ENCODE measurements at places on chromosomes 5 and 9.
A peak's percentile ranks its signal among the peaks of the same experiment; 100 is the strongest.

DNA sequence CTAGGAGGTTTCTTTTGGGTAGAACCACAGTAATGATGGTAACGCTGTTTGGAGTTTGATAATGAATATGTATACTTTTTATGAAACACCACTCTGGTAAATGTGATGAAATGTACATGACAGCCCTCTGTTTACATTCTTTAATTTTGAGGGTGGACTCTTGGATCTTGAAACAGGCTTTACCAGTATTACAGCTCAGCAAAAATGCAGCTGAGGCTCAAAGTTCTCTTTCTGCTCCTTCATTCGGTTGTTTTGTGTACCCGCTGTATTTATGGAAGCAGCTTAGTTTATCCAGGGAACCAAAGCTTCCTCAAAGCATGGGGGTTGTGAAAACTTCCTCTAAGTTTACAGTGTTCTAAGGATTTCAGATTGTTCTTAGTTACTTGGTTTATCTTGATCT lies 11.1 kb downstream of the GAPVD1 start:
- DNase-seq = no peak

DNA sequence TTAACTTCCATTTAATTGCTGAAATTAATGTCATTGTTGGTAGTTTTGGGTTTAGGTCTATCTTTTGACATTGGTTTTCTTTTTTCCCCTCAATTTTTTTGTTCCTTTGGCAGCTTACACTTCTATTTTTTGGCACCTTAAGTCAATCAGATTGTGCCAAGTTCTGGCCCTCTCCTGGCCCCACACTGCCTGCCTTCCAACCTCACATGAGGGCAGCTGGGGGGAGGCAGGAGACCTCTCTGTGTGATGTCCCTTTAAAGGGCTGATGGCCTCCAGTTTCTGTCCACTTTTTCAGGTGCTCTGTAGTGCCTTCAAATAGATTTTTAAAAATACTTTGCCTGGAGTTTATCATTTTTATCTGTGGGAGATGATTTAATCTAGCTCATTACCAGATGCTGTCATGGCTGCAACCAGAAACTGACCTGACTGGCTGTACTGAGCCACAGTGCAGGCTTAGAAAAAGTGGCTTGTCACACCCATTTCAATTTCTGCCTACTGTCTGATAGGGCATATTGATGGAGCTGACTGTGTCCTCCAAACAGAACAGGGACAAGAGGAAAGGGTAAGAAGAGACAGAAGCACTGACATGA lies 196.6 kb downstream of the FANCC start:
- no peak for DNase-seq

DNA sequence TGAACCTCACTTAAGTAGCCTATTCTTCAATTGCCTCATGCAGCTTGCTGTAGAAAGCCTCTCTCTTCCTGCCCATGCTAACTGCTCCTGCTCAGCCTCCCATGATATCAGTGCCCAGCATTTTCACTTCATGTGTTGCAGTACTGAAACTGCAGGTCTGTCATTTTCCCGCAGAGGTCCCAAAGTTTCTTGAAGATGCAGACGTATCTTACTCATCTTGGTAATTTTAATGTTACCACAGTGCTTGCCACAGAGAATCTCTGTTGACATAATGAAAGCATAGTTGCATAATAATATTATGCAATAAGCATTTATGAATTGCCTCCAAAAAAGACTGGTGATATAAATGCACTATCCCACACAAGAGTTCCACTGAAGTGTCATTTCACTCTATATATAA lies 561.1 kb upstream of the DAP start:
- DNase-seq = no peak

DNA sequence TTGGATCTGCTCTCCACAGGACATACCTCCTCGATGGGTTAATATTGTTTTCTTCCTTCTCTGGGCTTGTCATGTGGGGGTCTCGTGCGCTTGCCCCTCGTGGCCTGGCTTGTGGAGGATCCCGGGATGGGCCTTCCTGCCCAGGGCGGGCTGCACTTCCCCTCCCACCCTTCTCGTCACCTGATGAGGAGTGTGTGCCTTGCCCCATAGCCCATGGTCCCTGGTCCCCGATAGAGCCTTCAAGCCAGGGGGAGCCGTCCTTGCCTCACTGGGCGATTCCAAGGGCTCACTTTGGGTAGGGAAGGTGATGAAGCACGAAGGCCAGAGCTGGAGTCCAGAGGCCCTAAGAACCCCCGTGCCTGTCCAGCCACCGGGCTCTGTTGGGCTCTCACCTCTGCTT lies 28.7 kb downstream of the DYNC2I2 start:
- no peak for DNase-seq

DNA sequence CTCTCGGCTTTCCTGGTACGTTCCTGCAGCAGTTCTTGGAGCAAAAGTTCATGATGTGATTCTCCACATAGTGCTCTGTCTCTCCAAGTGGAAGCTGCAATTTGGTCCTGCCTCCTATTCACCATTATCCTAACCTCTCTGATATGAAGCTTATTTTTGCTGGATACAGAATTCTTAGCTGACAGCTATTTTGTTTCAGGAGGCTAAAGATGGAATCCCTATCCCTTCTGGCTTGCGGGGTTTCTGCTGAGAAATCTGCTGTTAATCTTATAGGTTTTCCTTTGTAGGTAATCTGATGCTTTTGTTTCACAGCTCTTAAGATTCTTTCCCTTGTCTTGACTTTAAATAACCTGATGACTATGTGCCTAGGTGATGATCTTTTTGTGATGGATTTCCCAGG lies 181.6 kb upstream of the VLDLR start:
- DNase-seq = no peak

DNA sequence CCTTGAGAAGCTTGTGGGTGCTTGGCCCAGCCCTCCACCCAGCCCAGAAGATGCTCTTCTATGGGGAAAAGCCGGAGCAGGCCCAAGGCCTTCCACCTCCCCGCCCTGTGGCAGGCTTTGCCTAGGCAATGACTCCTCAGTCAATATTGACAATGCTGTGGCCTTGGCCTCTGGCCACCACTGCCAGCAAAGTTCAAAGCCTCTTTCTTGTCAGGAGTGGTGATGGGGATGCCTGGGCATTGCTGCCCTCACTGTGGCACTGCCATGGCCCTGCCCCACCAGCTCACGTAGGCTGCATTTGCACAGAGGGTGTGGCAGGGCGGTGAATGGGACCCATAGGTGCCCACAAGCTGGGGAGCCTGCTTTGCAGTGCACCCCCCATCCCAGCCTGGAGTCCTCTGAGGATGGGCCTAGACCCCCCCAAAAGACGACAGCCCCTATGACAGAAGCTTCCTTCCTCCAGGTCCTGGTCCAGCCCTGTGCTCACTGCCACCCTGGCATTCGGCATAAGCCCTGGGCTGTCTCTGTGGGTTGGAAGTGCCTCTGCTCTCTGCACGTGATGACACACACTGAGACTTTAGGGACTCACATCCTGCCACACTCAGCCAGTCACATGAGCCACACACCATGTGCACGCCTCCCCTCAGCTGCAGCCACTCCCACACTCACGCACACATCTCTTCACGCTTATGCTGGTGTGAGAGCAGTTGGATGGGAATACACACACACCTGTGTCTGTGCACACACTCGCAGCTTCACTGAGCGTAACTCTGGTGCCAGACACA lies 31.1 kb downstream of the MORN5 start:
- no peak for DNase-seq

DNA sequence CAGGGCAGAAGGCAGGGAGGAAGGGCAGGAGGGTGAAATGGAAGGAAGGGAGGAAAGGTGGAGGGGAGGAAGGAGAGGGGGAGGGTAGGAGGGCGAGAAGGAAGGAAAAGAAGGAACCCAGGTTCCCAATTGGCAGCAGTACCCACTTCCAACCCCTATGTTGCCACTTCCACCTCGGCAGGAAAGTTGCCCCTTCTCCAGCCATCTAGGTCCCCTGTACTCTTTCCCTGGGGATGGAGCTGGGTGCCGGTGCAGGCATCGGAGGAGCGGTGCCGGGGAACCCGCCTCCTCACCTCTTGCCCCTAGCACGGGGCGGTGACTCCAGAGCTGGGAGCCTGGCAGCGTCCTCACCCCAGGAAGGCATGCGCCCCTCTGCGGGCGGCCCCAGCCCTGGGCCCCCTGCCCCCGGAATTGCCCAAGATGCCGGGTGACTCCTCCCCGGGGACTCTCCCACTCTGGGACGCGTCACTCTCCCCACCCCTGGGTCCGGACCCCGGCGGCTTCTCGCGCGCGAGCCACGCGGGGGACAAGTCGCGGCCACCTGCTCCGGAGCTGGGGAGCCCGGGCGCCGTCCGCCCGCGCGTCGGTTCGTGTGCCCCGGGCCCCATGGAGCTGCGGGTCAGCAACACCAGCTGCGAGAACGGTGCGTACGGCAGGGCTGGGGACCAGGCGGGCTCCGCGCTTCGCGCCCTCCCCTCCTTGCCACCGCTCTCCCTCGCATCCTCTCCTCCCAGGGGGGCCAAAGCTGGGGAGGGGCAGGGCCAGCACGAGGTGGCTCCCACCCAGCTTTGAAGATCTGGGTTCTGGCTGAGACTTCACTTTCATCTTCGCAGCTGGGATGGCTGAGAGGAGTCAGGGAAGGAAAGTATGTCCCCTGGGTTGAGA lies at the start of gene NIPAL4:
NIPAL4 (plus strand) TSS at position 499 of the 885 bp plus-strand sequence; CDS start at position 607, 108 bp downstream.
- DNase-seq = peak; percentile 37

DNA sequence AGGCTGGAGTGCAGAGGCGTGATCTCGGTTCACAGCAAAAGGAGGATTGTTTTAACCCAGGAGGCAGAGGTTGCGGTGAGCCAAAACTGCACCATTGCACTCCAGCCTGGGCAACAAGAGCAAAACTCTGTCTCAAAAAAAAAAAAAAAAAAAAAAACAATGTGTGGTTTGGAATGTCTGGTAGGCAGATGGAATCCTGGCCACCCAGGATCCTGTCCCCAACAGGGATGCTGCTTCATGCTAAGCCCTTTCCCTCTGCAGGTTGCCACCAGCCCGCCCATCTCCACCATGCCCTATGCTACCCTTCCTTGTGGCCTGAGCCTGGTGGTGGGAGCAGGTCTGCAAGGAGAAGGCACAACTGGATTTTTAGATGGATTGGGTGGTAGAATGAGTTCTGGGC lies 129.7 kb upstream of the HAND1 start:
- no peak for DNase-seq

GRCh38 chr5:59038798-59039295 lies 456.0 kb downstream of the RAB3C start:
- DNase-seq = no peak

- DNase-seq = no peak
Observed at GRCh38 chr9:13358128-13358527, 78.6 kb upstream of the MPDZ start.

GRCh38 chr5:172410160-172410559 lies 44.2 kb downstream of the SH3PXD2B start:
- no peak for DNase-seq

- DNase-seq = no peak
Observed at GRCh38 chr9:124497441-124497840, 9.8 kb downstream of the NR5A1 start.

DNA sequence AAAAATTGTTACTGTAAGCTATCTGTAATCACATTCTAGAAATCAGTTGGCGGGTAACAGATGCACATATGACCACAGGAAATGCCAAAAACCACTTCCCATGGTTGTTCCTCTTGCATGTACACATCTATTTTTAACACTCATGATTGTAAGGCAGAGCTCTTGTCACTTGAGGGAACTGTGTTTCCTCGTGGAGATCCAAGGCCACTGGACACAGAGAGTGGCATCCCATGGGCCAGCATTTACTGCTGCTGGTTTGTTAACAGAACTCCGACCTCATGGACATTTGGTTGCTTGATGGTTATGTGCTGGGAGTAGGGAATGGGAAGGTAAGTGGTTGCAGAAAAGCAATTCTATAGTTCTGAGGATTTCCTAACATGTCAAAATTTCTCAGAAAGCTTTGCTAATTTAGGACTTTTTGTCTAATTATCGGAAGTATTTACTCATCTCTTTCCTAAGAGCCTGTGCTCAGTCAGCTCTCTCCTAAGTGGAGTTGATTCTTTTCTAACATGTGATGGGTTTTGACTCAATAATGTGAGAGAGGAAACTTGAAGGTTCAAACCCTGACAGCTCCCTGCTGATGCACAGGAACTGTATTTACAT lies 202.0 kb upstream of the NR3C1 start:
- DNase-seq = peak; percentile 21

- no peak for DNase-seq
Observed at GRCh38 chr5:150497274-150497988, 10.5 kb upstream of the NDST1 start.

- no peak for DNase-seq
Observed at GRCh38 chr5:175032741-175033151, 308.4 kb downstream of the MSX2 start.

DNA sequence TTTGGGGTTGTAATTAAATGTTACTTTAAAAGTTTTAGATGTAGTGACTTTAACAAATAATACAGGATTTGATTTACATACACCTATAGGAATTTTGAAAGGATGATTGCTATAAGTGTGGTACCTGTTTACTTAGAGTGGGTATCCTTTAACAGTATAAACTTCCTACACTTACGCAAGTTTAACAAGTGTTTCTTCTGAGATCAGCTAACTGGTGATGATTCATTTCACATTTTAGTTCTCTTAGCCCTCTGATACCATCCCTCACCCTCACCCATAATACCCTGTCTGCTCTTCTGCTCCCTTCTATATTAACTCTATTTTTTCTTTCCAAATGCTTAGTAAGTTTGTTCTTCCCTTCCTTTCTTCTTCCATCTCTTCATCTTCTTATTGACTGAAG lies 197.9 kb downstream of the GDNF start:
- DNase-seq = no peak

DNA sequence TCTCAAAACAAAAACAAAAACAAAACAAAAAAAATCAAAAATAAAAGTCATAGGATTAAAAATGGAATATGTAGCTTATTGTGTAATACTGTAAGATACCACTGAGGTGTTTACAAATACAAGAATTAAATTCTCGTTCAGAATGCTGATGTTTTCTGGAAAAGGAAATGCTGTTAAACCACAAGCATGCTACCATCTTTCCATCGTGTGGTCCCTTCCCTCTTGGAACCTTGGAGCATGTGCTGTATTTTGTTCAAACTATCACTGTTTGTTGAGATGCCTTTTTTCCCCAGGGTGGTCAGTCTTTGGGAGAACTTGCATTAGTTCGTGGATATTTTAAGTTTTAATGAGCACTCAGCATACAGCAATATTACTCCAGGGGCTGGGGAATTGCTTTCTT lies 39.7 kb downstream of the SUB1 start:
- no peak for DNase-seq

- DNase-seq = no peak
Observed at GRCh38 chr9:20511686-20512085, 110.6 kb downstream of the MLLT3 start.

GRCh38 chr5:16809395-16810207 lies 126.5 kb downstream of the MYO10 start:
- no peak for DNase-seq

DNA sequence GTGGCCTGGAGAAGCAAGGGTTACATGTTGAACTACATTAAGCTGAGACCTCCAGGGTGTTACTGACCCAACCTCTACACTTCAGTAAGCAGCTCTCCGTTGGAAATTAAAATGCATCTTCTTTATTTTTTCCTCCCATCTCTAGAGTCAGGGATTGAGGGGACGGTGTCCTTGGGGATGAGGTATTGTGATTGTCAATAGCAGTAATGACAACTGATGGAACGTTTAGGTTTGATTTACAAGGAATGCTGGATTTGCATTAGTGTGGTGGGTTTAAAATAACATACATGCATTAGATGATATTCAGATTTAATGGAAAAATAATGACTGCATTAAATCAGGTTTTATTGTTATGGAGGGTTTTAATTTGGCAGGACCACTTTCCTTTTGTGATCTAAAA lies 82.9 kb upstream of the NTRK2 start:
- DNase-seq = no peak

GRCh38 chr9:124778575-124779367 lies 1.8 kb downstream of the OLFML2A start:
- DNase-seq = no peak

GRCh38 chr5:5313101-5313635 lies 109.3 kb upstream of the ICE1 start:
- DNase-seq = no peak
